ENCODE measurements at places on chromosomes 11 and 22.

- no peak for DNase-seq
These were observed 58.1 kb downstream of the DDI1 start for GRCh38 chr11:104094576-104094975.

DNA sequence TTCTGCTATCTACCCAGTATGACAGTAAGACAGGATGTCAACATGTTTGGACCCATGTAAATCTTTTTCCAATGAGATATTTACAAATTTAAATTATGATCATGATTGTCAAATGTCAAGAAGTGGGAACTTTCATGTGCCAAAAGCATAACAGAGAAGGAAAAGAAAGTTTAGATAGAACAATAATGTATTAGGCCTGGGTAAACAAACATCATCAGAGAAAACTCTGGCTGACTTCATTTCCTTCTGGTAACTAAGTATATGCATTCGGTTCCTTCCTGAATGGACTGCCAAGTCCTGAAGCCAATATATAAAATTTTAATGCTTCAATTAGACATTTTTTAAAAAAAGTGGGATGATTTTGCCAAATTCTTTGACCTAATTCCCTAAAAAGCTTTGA, 16.5 kb downstream of the RNF141 start:
- no peak for DNase-seq

DNA sequence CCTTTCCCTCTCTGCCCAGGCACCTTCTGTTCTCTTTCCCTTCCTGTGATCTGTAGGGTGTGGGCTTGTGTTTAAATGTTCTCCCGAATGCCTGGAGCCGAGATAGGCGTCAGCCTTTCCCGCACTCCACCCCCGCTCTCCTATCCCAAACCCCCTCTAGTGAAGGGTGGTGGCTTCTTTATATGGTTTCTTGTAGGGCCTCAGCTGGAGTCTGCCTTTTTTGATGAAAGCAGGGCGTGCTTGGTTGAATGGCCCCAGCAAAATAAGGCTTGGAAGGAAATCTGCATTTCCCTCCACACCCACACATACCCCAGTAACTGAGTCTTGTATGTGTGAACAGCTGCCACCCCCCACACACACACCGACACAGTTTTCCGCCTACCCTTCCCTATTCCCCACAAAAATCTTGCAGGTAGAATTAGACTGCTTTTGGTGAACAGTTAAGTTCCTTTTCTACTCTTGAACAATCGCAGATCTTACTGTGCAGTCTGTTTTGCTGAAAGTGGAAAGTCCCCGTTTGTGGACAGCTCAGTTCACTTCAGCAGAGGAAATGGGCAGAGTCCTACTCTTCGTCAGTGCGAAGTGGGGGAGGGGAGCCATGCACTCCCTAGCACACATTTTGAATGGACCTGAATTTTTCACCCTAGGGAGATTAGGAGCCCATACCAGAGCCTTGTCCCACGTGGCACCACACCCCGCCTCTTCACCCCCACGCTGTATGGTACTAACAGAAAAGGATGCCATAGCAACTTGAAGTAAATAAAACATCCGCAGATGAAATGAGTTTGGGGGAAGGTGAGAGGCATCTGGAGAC, 25.5 kb upstream of the GRK2 start:
- peak; percentile 36 for DNase-seq

DNA sequence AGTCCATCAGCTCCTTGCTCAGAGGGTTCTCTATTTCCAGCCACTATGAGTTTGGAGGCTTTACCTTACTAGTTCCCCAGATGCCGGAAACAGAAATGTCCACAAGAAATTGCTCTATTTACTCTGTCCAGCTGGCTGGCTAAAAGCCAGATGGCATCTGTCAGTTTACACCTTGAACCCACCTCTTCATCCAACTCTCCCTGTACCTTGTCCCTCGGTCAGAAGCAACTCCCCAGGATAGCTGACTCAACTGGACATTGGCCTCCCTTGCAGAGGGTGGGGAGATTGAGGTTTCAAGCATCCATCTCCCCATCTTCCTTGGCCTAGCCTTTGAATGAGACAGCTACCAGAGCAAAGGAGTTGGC, 1.7 kb downstream of the C2CD2L start:
- DNase-seq = no peak

GRCh38 chr11:111672949-111673348, 70.7 kb downstream of the SIK2 start:
- no peak for DNase-seq

DNA sequence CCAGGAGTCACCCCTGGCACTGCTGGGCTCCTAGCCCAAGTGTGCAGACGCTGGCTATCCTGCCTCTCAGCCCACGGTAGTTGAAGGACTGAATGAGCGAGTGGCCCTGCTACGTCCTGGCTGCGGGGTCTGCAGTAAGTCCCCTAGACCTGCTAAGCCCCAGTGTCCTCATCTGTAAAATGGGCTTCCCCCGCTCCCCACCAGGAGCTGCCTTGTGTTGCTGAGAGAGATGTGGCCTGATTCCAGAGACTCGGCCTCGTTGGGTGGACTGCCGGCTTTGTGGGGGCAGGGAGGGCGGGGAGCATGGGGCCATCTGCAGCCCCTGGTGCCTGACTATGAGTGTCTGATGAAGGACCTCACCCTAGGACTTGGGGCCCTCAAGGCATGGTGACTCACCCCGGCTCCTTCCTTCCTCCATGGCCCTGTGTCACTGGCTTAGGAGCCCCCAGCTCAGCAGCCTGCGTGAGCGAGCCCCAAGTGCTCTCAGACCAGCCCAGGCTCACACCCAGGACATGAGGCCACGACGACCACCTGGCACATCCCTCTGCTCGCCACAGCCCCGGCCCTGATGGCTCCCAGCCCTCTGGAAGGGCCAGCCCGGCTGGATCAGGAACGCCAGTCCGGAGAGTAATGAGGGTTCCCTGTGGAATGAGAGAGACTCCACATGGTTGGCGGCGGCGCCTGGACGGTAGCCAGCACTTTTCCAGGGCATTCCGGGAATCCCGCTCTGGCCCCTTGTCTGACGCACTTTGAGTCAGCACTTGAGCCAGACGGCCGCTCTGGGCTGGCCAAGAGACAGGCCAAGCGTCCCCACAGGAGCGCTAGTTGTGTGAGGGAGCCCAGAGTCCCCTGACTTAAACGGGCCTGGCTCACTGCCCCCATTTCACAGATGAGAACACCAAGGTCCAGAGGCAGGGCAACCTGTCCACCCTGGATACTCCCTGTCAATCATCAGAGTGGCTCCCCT, 50.5 kb upstream of the SHISAL1 start:
- no peak for DNase-seq

DNA sequence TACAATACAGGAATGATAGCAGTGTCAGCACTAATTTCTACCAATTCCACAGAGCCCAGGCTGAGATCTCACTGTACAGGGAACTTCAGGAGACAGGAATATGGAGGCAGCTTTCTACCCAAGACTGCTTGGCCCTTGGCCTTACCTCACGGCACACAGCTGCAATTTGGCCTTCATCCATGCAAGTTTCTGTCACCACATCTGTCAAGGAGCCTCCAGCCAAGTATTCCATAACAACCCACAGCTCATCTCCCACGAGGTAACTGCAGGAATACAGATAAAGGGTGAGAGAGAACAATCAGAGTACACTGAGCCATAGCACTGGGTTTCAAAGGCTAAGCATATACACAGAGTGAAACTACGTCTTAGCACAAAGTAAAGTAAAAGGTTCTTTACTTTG, 39.0 kb upstream of the GDPD4 start:
- DNase-seq = no peak

DNA sequence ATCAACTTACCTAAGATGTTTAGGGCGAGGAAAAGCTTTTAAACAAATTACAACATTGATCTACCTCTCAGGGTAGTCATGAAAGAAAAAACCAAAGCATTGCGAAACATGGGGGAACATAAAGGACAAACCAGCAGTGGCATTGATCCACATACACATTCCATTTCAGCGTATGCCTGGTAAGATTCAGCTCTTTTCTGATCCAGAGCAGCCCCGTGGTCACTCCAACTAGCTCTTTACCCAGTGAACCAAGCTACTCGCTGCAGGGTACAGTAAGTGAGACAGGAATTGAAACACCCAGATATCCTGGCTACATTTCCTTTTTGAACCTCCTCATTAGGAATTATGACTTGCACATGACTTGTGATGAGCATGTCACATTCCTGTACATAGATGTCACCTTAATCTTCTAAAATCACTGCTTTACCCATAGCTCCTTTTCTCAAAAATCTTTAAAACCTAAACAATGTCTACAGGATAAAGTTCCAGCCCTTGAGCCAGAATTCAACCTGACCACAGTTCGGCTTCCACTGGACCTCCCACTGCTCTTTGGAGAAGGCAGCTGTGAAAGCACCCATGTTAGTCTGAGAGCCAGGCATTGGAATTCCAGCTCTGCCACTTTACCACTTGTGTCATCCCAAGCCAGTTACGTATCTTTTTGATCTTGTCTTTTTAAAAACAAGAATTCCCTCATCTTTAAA, 42.9 kb upstream of the AKIP1 start:
- no peak for DNase-seq

GRCh38 chr22:31477329-31477728, 12.3 kb downstream of the EIF4ENIF1 start:
- no peak for DNase-seq

DNA sequence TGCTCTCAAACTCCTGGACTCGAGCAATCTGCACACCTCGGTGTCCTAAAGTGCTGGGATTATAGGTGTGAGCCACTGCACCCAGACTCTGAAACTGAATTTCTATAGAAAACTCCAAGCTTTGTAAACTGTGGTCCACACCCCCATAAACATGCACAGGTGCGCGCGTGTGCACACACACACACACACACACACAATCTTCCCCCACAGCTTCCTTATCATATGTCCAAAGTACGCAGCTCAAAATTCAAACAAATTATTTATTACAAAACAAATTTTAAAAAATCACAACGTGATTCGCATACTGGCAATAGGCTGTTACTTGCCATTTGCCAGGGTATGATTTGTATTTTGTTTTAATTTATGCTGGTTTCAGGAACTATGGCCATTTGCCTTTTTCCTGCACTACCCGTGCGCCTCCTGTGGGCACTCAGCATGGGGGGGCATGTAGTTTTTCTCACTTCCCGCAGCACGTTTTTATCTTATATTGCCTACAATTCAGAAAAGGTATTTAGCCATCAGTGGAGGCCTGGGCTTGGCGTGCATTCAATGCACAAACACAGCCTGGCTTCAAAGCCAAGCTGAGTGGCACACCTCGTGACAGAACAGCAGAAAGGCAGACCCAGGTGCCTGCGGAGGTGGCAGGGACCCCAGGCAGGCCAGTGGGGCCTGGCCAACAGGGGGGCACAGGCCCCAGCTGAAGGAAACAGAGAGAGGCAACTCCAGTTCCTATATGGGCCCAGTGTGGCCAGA, 10.8 kb upstream of the SNX32 start:
- no peak for DNase-seq

- DNase-seq = no peak
These were observed 37.5 kb downstream of the TNRC6B start for GRCh38 chr22:40215266-40215665.

DNA sequence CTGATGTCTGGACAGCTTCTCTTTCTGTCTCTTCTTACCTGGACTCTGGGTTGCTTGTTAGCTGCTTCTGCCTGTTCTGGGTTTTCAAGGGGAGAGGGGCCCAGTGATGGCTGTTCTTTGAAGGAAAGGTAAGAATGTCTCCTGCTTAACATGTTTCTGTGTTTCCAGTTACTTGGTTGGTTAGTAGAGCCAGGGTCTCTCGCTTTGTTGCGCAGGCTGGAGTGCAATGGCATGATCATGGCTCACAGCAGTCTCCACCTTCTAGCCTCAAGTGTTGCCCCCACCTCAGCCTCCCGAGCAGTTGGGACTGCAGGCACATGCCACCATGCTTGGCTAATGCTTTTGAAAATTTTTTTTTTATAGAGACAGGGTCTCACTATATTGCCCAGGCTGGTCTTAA, 126.6 kb downstream of the BCR start:
- no peak for DNase-seq

DNA sequence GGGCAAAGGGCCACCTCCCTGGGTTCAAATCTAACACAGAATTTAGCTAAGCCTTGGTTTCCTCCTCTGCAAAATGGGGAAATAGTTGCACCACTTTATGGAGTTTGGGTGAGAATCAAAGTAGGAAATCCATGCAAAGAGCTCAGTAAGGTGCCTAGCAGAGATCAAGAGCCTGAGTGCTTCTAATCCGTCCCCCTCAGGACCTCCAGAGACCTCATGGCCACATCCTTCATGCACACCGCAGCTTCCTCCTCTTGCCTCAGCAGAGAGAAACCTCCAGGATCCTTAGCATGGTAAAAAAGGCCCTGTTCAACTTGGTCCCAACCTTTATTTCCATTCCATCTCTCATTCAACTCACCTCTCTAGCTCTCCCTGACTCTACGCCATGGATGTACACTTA, 37.8 kb upstream of the NAV2 start:
- no peak for DNase-seq

- DNase-seq = peak; percentile 57
These were observed 9.2 kb downstream of the LIN7C start for GRCh38 chr11:27497284-27497866.

- no peak for DNase-seq
These were observed 13.2 kb upstream of the C1QTNF4 start for GRCh38 chr11:47607380-47607779.

DNA sequence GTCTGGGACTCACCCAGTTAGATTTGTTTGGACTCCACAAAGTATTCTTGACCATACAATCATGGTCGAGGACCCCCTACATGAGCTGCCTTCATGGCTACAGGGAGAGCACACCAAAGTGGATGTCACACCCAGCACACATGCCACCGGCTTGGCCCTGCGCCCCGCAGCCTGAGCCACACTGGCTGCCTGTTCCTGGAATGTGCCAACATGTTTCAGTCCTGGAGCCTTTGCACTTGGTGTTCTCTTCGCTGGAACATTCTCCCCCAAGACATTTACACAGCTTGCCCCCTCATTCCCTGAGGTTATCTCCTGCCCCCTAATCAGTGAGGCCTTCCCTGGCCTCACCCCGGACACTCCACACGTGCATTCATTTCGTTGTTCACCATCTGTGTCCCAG, 46.0 kb downstream of the PPARA start:
- peak; percentile 27 for DNase-seq

DNA sequence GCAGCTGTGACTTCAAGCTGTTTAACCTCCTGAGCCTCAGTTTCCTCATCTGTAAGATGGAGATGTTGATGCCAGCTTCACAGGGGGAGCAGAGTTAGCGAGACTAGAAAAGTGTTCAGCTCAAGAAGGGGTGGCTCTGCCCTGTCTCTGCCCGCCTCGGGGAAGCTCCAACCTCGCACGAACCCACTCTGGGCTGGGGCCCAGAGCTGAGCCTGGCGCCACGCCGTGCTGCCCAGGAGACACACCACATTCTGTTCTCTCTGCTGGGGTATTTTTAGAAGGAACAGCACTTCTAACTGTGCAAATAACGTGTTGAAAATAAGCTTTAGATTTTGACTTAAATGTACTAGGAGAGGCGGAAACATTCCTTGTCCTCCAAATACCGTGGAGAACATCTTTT, 74.1 kb downstream of the PHF21B start:
- no peak for DNase-seq

GRCh38 chr11:29334776-29335130, 682.1 kb downstream of the KCNA4 start:
- no peak for DNase-seq

GRCh38 chr11:70549386-70549785, 151.1 kb downstream of the CTTN start:
- no peak for DNase-seq

- no peak for DNase-seq
These were observed 32.3 kb downstream of the LINC01488 start for GRCh38 chr11:69513663-69514224.
